Bronchial smooth muscle cell (primary cell): ENCODE measurements at places on chromosomes 16 and 17. TPM values are rescaled to one million over a fixed set of nuclear protein-coding genes. Genes with fewer than 3 reads are reported as not detected.

Gene SLC6A2
- not detected in 2 replicates for total RNA-seq

Gene KRTAP9-4
- not detected in 2 replicates for total RNA-seq

Gene CCL2
- total RNA-seq, result 1.4 and 5.1 TPM in 2 replicates

Gene FA2H
- total RNA-seq, result not detected in 2 replicates

Gene RUNDC1
- total RNA-seq, result 5.4 and 7.4 TPM in 2 replicates

Gene FNDC8
- not detected in 2 replicates for total RNA-seq

Gene TP53TG3D
- 0.63 and 1.5 TPM in 2 replicates for total RNA-seq

Gene AMDHD2
- total RNA-seq, result 58.7 and 69.5 TPM in 2 replicates

Gene KCNJ18
- not detected in 2 replicates for total RNA-seq

Gene KRT32
- total RNA-seq, result 0.16 TPM in 1 of 2 replicates, not detected in the other

Gene OTOA
- total RNA-seq, result under 0.01 and 0.09 TPM in 2 replicates

Gene ABI3
- total RNA-seq, result not detected in 2 replicates

Gene TNFRSF12A
- 49.5 and 111 TPM in 2 replicates for total RNA-seq

Gene PPP1R27
- not detected in 2 replicates for total RNA-seq

Gene COA3
- 70.6 and 86.2 TPM in 2 replicates for total RNA-seq

Gene EFNB3
- total RNA-seq, result 0.86 and 0.95 TPM in 2 replicates
